NCI-H1048 (cell line): ENCODE measurements at places on chromosomes 1 and 21.

GRCh38 chr1:44472620-44473525 is 67.8 kb downstream of the RNF220 start:
- DNase-seq, result no peak

DNA sequence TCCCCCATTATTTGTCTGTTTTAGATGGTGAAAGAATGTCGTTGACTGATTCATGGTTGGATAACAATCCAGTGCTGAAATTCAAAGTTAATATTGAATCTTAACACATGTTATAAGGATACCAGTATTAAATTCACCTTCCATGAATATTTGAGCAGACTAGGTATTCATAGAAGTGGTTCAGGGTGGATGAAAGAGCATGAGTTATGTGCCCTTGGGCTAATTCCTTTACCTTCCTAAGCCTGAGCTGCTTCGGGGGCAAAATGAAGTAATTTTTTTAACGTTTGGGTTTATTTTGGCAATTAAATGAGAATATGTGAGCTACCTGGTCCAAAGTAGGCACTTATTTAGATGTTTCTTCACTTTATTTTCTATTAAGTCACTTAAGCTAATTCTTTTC is 2.7 kb upstream of the PLPPR5 start:
- DNase-seq, result no peak

DNA sequence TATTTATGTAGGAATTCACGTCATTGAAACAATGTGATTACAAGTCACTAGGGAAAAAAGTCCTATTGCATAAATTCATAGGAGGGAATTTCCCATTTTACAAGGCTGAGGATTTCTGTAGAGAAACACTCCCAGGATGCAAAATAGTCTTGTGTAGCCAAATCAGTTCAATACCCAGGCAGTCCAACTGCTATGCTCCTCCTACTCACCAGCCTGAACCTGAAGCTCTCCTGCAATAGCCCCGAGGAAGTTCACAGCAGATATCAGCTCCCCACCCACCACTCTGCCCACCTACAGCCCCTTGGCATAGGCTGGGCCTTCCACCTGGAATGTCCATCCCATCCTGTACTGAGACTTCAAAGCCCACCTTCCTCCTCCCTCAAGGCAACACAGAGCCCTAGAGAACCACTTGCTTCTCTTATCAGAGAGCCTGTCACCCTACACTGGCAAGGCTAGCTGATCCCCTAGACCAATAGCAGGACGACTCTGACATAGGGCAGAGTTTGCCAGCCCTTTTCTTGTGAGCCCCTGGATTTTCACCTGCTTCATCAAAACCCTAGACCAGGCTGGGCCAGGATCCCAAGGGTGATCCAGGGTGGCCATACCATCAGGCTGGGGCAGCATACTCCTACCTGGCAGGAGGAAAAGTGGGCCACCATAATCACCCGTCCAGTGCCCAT is 1.5 kb downstream of the LSS start:
- no peak for DNase-seq

- peak; percentile 55 for DNase-seq
These were observed 49.9 kb downstream of the CBS start for GRCh38 chr21:43025636-43026180.

DNA sequence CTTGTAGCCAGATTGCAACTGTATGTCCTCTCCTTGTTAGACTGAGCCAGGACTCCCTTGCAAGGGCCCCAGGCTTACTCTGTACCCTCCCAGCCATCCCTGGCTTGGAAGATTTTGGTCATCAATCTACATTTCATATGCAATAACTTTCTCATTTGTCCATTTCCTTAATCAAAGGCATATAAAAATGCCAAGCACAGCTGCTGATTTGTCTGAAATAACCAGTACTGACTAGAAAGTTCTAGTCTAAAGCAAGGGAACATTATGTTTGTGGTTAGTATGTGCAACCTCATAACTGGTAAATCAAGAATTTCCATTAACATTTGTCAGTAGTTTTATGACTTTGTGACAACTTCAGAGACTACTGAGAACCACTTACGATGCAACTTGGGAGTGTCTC is 370.2 kb downstream of the ST6GALNAC3 start:
- no peak for DNase-seq

GRCh38 chr1:113442131-113442530 is 51.8 kb downstream of the MAGI3 start:
- DNase-seq, result no peak

- no peak for DNase-seq
These were observed 19.2 kb downstream of the SLC19A2 start for GRCh38 chr1:169466259-169467230.

- no peak for DNase-seq
These were observed 54.1 kb downstream of the LDLRAD2 start for GRCh38 chr1:21865943-21866706.

- no peak for DNase-seq
These were observed 91.7 kb downstream of the PRDM16 start for GRCh38 chr1:3160647-3161145.

GRCh38 chr1:64934878-64935275 is 31.5 kb downstream of the JAK1 start:
- no peak for DNase-seq

DNA sequence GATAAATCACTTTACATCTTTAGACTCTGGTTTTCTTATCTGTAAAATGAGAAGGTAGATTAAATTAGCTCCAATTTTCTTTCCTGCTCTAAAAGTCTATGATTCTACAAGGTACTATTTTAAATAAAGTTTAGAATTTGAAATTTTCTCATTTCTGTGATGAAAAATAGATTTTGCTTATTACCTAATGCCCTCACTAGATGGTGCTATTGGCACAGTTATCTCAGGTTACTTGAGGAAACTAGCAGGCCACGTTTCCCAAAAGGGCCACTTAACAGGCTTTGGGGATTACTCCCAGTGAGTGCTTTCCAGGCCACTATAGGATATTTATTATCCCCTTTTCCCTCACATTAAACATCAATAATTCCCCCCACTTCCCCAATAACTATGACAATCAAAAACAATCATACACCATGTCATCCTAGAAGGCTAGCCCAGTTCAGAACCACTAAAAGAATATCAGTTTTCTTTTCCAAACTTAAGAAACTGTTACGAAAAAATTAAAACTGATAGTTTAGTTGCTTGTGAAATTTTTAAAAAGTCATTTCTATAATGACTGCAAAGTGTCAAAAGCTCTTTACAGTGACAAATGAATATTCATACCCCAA is 30.6 kb downstream of the OMA1 start:
- DNase-seq, result no peak

GRCh38 chr1:55239548-55239947 is 24.4 kb upstream of the USP24 start:
- DNase-seq, result no peak

DNA sequence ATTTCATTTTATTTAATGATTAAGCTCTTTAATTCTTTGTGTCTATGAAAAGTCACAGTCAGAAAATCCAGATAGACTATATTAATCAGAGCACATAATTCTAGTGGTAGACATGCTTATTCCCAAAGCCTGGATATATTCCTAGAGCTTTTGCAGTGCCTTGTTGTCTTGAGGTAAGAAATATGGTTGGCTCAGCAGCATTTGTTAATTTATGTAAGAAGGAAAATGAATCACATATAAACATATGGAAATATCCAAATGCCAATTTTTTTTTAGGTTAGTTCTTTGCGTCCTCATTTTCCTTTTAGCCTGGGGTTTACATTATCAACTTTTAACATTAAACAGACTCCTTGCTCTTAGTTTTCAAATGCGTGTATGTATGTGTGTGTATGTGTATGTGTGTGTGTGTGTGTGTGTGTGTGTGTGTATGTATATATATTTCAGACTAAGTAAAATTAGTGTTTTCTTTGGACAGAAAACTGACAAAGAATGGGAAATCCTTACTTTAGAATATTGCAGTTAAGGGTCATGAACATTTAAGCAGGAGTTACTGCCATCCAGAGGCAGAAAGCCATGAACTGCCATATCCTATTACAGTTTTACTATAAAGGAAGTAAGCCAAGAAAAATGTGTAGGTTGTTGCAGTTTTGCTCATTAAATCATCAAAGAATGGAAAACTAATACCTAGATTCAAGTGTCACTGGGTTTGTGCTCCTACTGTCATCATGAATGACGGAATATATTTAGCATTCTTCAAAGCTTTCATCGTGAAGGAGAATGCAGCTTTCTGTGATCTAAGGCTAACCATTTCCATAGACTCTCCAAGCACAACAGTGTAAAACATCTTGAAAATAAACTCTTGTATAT is 477.1 kb upstream of the NR5A2 start:
- DNase-seq, result no peak

- DNase-seq, result no peak
These were observed 24.3 kb upstream of the NBL1 start for GRCh38 chr1:19619697-19620384.

DNA sequence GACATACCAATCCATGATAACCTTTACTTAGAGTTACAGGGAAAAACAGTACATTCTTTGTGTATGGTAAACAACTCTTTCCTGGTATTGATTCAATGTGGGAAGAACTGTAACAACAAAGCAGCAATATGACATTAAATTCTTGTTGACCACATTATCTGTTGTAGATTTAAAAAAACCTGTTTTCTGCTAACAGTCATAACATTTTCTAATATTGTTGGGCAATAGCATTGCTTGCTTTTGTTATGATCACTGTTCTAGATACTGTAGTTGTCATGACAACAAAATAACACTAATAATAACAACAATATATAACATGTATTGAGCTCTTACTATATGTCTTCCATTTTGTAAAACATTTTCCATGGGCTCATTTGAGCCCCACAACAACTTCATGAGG is 54.2 kb downstream of the PDE4B start:
- DNase-seq, result no peak

DNA sequence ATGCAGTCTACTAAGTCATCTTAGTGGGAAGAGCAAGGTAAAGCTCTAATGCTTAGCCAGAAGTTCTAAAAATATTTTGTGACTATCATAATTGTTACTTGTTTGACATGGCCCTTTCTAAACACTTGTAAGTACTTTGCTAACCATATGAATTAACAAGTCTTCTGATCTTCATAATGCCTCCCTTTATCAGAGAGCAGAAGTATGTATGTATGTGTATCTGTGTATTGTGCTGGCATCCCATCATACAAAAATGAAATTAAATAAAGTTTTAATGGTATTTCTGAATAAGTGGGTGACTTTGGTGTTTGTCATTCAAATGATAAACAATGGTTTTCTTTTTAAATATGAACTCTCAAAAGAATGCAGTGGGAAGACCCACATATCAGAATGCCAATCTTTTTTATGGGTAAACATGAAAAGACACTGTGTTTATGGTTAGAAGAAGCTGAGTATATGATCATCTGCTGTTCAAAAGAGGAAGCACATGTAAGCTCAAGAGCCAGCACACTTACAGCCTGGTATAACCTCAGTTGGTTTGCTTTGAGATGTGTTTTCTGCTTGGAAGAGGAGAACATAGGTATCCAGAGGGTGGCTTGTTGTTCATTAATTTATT is 159.6 kb downstream of the CLEC20A start:
- DNase-seq, result no peak

DNA sequence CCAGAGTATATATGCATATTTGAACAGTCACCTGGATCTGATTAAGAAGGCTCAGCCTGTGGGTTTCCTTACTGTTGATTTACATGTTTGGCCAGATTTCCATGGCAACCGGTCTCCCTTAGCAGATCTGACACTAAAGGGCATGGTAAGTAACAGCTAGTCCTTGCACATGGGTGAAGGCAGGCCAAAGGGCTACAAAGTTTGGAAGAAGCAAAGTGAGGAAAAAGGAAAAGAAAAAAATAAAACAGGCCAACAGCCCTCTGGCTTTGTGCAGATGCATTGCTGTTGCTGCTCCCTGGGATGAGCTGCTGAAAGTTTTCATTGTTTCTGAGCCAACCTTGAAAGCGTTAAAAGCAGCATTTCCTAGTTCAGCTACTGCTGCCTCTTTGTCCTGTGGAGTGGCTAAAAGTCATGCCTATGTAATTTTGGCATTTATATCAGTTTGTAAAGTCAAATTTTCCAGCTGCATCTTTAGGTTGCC is 176.5 kb upstream of the HOOK1 start:
- no peak for DNase-seq

DNA sequence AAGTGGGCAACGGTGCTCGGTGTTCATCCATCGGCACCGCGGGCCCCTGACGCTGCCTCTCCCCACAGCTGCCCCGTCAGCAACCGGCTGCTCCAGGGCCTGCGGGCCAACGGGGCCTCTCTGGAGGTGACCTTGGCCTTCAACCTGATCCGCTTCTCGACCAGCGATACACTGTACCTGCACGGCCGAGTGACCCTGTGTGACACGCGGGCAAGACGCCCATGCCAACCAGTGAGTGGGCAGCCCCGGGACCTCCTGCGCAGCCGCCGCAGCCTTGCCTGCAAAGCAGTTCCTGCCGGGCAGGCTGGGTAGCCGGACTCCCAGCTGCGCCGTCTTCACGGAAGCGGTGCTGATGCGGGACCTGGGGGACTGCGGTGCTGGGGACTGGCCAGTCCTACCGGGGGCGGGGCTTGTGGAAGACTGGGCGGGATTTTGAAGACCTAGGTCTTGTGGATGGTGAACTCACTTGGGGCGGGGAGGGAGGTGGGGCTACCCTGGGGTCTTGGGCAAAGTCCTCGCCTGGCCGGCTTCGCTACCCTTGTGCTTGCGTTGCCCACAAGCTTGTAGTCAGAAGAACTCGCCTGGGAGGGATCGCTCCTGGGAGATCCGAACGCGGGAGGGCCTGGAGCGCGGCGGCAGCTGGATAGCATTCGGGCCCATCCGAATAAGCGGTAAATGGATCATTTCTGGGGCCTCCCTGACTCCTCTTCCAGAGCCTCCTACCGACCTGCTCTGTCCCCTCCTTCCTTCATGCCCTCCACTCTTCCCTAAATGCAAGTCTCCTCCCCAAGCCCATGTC is 8.8 kb upstream of the CEP85 start:
- no peak for DNase-seq

DNA sequence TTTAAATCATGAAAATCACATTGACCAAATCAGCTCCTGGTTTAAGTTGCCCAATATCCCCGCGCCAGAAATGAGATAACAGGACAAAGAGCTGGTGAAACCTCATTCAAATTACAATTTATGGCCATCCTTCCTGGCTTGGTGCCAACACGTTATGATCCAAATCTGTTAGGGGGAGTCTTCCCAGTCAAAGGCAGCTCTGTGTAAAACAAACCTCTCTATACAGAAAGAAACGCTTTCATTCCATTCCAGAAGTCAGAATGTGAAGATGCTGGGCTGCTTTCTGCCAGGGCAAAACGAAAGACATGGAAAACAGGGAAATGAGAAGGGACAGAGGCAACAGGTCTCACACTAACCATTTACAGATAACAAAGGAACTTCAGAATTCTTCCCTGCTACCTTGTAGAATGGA is 53.5 kb upstream of the TIAM1 start:
- DNase-seq, result peak; percentile 28

DNA sequence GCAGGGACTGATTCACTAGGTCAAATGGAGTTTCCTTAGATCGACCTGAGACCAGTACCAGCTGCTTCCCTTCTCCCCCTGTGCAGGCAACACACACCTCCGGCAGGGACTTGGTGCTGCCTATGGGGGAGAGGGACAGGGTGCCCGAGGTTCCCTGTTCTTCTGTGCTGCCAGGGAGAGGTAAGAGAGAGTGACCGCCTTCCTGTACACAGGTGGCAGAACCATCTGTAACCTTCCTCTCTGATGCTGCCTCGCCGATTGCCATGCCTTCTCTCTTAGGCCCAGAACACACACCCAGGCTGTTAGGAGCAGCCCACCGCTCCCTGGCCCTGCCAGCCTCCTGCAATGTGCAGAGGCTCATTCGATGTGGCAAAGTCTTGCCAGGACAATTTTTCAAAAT is 9.3 kb downstream of the MYOC start:
- no peak for DNase-seq

GRCh38 chr21:45562965-45563364 is 20.7 kb upstream of the SLC19A1 start:
- DNase-seq, result no peak
